ENCODE measurements at places on chromosomes 6 and 20. TPM values are rescaled to one million over a fixed set of nuclear protein-coding genes. Genes with fewer than 3 reads are reported as not detected.

The CST5 gene
- not detected for total RNA-seq

The WFDC5 gene
- not detected for total RNA-seq

The CBLN4 gene
- not detected for total RNA-seq

The COL12A1 gene
- 404 TPM for total RNA-seq

The RGS17 gene
- 4.6 TPM for total RNA-seq
